ENCODE measurements at places on chromosomes 4 and X.

GRCh38 chrX:134388161-134389109 is 71.5 kb upstream of the HPRT1 start:
- no peak for DNase-seq

GRCh38 chrX:67543818-67544217 is at the start of gene AR:
Gene AR (plus strand): TSS chrX:67544021. CDS start chrX:67545147, 1,126 bp downstream.
- DNase-seq, result peak; percentile 37

- DNase-seq, result no peak
These were observed 34.0 kb upstream of the GNPDA2 start for GRCh38 chr4:44760142-44760898.

DNA sequence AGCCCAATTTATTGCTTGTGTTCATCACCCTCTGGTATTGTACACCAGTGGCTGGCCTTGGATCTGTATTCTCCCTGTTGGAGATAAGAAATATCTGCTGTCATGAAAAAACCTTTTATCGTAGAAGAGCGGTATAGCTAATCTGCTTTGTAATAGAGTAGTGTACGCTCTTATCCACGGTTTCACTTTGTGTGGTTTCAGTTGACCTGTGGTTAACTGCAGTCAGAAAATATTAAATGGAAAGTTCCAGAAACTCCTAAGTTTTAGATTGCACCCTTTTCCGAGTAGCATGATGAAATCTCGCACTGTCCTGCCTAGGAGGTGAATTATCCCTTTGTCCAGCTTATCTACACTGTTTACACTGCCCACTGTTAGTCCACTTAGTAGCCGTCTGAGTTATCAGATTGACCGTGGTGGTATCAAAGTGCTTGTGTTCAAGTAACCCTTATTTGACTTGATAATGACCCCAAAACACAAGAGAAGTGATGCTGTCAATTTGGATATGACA is 42.4 kb downstream of the KDM6A start:
- DNase-seq, result no peak

- DNase-seq, result peak; percentile 85
These were observed 304.4 kb upstream of the SLIT2 start for GRCh38 chr4:19947349-19947748.

DNA sequence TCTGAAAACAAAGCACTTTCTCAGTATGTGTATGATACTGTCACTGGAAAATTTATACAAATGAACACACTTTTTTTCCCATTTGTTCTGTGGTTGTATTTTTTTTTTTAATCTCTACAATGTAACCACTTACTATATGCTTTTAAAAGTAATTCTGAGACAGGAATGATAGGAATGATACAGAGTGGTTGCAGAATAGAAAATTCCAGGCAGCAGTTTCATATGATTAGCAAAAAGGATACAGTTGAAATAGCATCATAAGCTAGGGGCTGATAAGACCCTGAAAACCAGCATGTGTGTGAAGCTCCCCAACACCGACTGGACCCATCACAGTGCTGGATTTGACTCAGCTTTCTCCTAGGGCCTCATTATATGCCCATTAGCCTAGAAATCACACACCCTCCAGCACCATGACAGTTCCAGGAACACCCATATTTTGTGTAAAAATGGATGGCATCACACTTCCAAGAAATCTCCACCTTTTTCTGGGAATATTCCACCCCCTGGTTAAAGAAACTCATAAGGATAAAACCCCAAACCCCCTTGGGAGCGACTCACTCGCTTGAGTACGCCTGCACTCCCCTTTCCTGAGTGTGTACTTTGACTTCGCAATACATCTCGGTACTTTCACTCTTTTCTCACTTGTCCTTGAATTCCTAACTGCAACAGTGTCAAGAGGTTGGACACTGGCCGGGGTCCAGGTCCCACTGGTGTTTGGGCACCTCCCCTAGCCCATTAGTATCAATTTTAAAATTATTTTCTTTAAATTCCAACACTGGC is 77.4 kb upstream of the AGA start:
- peak; percentile 63 for DNase-seq

- no peak for DNase-seq
These were observed 17.9 kb downstream of the METAP1 start for GRCh38 chr4:99013402-99013843.

GRCh38 chrX:22987452-22987851 is 12.3 kb upstream of the DDX53 start:
- DNase-seq, result no peak

- no peak for DNase-seq
These were observed 27.8 kb upstream of the WWC2 start for GRCh38 chr4:183071222-183071621.

- DNase-seq, result no peak
These were observed 3.2 kb downstream of the CXorf38 start for GRCh38 chrX:40644176-40644575.

DNA sequence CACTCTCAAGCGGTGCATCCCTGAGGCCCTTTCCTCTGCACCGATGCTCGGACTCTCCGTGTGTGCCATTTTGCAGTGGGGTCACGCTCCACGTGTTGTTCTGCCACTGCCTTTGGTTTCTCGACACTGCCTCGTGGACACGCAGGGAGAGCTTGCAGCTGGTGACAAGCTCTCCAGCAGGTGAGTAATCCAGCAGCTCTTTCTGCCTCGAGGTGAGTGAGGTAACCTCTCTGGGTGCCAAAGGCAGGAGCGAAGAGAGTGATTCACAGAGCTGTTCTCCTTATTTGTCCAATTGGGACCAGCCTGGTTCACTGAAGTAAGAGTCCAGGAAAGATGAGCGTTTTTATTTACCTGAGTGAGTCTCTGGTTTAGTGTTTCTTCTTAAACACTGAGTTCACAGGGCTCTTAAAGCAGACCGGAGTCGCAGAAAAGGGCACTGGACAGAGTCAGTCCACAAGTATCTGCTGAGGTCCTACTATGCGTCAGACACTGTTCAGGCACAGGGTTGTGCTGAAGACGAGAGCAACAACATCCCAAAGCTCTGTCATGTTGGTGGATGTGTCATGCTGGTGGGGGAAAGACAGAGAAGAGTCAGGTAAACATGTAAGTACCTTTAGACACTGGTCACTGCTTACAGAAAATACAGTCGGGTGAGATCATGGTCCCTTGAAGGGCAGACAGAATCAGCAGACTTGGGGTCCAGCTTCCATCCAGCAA is 61.8 kb downstream of the FHDC1 start:
- DNase-seq, result no peak

GRCh38 chrX:153310901-153311300 is 10.7 kb downstream of the PNMA6F start:
- DNase-seq, result no peak

GRCh38 chrX:19862634-19863211 is 24.7 kb downstream of the SH3KBP1 start:
- no peak for DNase-seq

DNA sequence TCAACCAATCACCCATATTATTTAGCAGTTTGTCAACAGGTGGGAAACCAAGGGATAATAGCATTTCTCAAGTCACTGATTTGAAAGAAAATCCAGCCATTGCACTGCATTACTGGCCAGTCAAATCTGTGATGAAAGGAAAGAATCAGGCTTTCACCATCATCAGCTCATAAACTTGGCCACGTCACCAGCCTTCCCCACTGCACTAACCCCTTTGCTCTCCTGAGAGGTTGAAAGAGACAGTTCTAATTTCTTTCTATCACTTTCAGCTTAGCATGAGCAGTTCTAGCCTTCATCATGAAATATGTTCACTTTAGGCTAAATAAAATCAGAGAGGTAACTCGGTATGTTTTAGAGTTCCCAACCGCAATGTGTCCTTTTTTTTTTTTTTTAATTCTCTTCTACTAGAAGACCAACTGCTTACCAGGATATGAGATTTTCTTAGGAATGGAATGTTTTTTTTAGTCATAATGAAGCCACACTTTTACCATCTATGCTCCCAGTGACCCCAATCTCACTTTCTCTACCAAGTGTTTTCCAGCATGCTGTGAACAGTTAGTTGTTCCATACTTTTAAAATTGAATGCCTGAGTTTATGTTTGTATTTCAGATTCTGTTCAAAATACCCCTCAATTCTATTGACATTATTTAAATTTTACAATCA is 55.7 kb upstream of the SLC7A11 start:
- DNase-seq, result no peak

- DNase-seq, result no peak
These were observed 42.3 kb upstream of the FAT1 start for GRCh38 chr4:186765673-186766546.

GRCh38 chr4:48708610-48709009 is 71.5 kb downstream of the FRYL start:
- no peak for DNase-seq

- DNase-seq, result no peak
These were observed 14.5 kb downstream of the CDS1 start for GRCh38 chr4:84597450-84597849.
